ENCODE measurements at places on chromosomes 1 and 21.

- DNase-seq: no peak
Measured at GRCh38 chr1:60765204-60765603, 317.2 kb upstream of the NFIA start.

DNA sequence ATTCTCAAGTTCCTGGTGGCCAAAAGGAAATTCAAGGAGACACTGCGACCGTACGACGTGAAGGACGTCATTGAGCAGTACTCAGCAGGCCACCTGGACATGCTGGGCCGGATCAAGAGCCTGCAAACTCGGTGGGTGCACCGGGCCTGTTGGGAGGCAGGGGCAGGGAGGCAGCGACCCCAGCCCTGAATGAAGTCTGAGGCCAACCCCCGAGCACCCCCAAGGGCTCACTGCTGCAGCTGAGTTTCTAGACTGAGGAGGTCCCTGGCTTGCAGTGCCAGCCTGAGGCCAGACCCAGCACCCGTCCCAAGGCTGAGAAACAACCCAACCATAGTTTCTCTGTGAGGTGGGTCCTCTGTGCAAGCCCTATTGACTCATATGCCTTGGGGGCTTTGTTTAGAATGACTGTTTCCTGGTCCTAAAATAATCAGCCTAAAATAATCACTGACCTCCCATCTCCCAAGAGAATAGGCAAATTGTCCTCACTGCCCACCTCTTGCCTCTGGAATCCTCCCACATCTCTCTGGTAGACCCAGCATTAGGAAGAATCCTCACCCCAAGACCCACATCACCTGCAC, 27.1 kb downstream of the CITED4 start:
- DNase-seq: no peak

GRCh38 chr1:119226913-119227312, 86.5 kb upstream of the WARS2 start:
- no peak for DNase-seq

- DNase-seq: no peak
Measured at GRCh38 chr1:150484431-150484830, 2.8 kb upstream of the TARS2 start.

DNA sequence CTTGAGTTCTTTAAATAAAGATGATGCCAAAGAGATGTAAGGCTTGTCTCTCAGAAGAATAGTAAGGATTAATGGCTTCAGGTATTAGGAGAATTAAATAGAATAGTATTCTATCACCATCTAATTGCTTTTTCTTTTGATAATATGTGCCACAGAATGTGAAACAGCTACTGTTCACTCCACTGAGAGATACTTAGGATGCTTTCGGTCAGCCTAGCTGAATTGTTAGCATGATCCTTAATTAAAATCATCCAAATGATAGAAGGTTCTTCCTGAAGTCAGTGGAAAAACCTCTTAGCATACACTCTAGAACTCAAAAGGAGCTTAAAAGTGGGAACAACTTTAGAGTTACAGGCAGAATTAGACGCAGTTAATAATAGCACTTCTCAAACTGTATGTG, 97.0 kb downstream of the RASAL2 start:
- DNase-seq: no peak

- DNase-seq: no peak
Measured at GRCh38 chr1:201675143-201675542, 136.2 kb downstream of the NAV1 start.

DNA sequence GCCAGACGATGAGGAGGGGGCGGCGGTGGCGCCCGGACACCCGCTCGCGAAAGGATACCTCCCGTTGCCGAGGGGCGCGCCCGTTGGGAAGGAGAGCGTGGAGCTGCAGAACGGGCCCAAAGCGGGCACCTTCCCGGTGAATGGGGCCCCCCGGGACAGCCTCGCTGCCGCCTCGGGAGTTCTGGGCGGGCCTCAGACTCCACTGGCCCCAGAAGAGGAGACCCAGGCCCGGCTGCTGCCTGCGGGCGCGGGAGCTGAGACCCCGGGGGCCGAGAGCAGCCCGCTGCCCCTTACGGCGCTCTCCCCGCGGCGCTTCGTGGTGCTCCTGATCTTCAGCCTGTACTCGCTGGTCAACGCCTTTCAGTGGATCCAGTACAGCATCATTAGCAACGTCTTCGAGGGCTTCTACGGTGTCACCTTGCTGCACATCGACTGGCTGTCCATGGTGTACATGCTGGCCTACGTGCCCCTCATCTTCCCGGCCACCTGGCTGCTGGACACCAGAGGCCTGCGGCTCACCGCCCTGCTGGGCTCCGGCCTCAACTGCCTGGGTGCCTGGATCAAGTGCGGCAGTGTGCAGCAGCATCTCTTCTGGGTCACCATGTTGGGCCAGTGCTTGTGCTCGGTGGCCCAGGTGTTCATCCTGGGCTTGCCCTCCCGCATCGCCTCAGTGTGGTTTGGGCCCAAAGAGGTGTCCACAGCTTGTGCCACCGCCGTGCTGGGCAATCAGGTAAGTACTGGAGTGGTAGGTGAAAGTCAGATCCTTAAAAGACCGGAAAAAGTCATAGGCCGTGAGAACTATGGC, 588 bp downstream of the FLVCR1 start:
- no peak for DNase-seq

DNA sequence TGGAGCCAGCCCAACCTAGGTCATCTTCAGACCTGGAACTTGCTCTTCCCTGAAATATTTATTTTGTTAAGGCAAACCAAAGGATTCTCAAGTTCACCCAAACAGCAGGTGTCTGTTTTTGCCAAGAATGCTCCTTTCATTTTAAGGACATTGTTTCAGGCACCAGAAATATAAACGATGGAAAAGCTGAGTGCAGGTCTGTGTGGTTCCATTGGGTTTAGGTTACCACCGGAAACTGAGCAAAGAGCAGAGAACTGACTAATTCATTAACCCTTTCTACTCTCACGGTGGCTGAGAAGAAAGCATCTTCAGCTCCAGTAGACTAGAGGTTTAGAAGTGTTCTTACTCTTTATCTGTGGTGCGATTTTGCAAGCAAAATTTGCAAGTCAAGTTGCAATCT, 38.0 kb upstream of the ZC3H11B start:
- DNase-seq: no peak

DNA sequence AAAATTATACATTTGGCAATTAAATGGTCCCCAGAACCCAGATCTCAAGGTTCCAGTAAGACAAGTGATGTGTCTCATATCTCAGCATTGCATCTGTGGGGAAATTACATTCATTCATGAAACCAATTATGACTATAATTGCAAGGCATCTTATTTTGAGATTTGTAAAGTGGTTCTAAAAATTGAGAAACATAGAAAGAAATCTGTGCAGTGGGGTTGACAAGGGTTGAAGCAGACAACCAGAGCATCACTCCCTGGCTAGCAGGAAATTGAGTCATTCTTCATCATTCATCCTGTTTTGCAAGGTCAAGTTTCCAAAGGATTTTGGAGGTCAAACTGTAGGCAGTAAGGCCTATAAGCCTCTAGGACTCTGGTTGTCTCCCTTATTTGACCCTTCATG, 25.1 kb upstream of the MROH9 start:
- DNase-seq: no peak
